ENCODE measurements at places on chromosomes 4 and X. TPM values are rescaled to one million over a fixed set of nuclear protein-coding genes. Genes with fewer than 3 reads are reported as not detected.
A peak's percentile ranks its signal among the peaks of the same experiment; 100 is the strongest.

GRCh38 chr4:153281476-153281875 lies 63.0 kb upstream of the MND1 start:
- no peak overlapping the region for H3K27ac ChIP-seq
- no peak overlapping the region for H3K4me3 ChIP-seq
- DNase-seq, result no peak
- peaks cover 38% of the 10 kb centered on the region for H3K36me3 ChIP-seq

DNA sequence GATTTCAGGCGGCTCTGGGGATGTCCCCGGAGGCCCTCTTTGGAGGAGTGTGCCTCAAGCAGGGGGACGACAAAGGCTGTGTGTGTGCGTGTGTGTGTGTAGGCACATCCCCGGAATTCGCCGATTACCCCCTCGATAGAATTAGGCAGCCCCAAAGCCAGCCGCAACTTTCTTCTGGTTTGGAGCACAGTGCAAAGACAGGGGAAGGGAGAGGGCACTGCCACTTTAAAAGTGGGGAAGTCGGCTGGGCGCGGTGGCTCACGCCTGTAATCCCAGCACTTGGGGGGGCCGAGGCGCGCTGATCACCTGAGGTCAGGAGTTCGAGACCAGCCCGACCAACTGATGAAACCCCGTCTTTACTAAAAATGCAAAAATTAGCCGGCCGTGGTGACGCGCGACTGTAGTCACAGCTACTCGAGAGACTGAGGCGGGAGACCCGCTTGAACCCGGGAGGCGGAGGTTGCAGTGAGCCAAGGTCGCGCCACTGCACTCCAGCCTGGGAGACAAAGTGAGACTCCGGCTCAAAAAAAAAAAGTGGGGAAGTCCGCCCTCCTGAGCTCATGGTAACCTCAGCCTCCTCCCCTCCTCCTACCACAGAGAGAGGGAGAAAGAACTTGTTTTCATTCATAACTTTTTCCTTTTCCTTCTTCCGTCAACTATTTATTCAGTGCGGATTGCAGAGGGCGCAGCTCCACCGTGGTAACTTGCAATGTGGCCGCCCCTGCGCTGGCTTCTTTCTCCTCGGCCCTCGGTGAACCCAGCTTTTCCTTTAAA lies 2.4 kb downstream of the SPRY1 start:
- H3K4me3 ChIP-seq, result peak overlapping the region; percentile 96
- no peak overlapping the region for H3K27ac ChIP-seq
- no peaks in the 10 kb centered on the region for H3K4me1 ChIP-seq
- peaks cover 53% of the 10 kb centered on the region for H3K36me3 ChIP-seq
- no peaks in the 10 kb centered on the region for H3K27me3 ChIP-seq

GRCh38 chr4:142282870-142283431 lies 563.1 kb downstream of the INPP4B start:
- no peak overlapping the region for H3K27ac ChIP-seq
- H3K4me1 ChIP-seq, result no peaks in the 10 kb centered on the region
- no peaks in the 10 kb centered on the region for H3K36me3 ChIP-seq
- no peak overlapping the region for H3K4me3 ChIP-seq
- DNase-seq, result no peak
- no peaks in the 10 kb centered on the region for H3K27me3 ChIP-seq

GRCh38 chr4:173477016-173477415 lies 53.0 kb downstream of the HAND2 start:
- no peak overlapping the region for H3K4me3 ChIP-seq
- H3K4me1 ChIP-seq, result no peaks in the 10 kb centered on the region
- no peaks in the 10 kb centered on the region for H3K36me3 ChIP-seq

DNA sequence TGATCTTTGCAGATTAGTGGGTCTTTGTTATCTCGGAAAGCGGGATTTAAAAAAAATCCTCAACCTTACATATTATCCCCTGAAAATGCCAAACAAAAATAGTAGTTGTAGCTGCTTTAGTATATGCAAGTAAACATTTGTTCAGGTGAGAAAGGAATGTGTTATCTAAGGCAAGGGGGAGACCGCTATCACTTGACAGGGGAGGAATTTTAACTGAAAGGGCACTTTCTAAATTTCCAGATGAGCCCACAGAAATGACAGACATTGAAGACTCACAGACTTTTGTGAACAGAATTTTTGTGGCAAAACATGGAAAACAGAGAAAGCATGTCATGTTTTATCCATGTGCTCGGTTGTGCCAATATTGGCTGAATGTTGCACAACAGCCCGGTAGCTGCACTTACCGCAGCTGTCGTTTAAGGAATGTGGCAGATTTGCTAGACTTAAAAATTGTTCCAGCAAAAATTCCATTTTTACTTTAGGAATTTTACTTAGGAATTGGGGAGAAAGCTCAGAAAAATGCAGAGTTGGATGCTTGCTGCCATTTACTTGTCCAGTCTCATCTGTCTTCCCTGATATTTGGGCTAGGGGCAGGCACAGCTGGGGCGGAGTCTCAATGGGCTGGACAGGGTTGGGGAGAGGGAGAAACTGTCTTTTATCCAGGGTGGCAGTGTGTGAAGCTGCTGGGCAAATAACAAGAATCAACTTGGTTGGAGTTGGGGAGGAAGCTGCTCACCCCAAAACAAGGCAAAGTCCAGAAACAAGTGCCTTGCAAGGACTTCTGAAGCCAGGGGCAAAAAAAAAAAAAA lies 94.6 kb upstream of the RPS6KA3 start:
- H3K36me3 ChIP-seq, result no peaks in the 10 kb centered on the region
- no peak overlapping the region for H3K27ac ChIP-seq
- no peak for DNase-seq
- no peak overlapping the region for H3K4me3 ChIP-seq
- no peaks in the 10 kb centered on the region for H3K27me3 ChIP-seq

GRCh38 chr4:625631-626161 lies 323 bp downstream of the PDE6B start:
- DNase-seq, result peak; percentile 22
- no peaks in the 10 kb centered on the region for H3K4me1 ChIP-seq
- no peaks in the 10 kb centered on the region for H3K36me3 ChIP-seq
- H3K27me3 ChIP-seq, result no peaks in the 10 kb centered on the region

- H3K27ac ChIP-seq, result no peak overlapping the region
- no peaks in the 10 kb centered on the region for H3K27me3 ChIP-seq
- no peaks in the 10 kb centered on the region for H3K4me1 ChIP-seq
- H3K36me3 ChIP-seq, result no peaks in the 10 kb centered on the region
Measured at GRCh38 chr4:187209921-187210613, 486.4 kb upstream of the FAT1 start.

- no peaks in the 10 kb centered on the region for H3K27me3 ChIP-seq
- H3K27ac ChIP-seq, result no peak overlapping the region
- DNase-seq, result no peak
- peaks cover 22% of the 10 kb centered on the region for H3K36me3 ChIP-seq
- H3K4me1 ChIP-seq, result no peaks in the 10 kb centered on the region
Measured at GRCh38 chrX:136210806-136211205, 40.4 kb downstream of the MAP7D3 start.

GRCh38 chr4:39304651-39305050 lies 61.5 kb downstream of the RFC1 start:
- H3K27ac ChIP-seq, result no peak overlapping the region
- H3K4me1 ChIP-seq, result no peaks in the 10 kb centered on the region
- no peaks in the 10 kb centered on the region for H3K27me3 ChIP-seq
- H3K36me3 ChIP-seq, result peaks cover 71% of the 10 kb centered on the region

GRCh38 chr4:149910604-149911350 lies 95.1 kb upstream of the IQCM start:
- no peak overlapping the region for H3K27ac ChIP-seq
- no peaks in the 10 kb centered on the region for H3K4me1 ChIP-seq
- H3K36me3 ChIP-seq, result no peaks in the 10 kb centered on the region
- no peak overlapping the region for H3K4me3 ChIP-seq

- H3K36me3 ChIP-seq, result no peaks in the 10 kb centered on the region
- no peak overlapping the region for H3K27ac ChIP-seq
- peaks cover 6% of the 10 kb centered on the region for H3K4me1 ChIP-seq
- no peaks in the 10 kb centered on the region for H3K27me3 ChIP-seq
Measured at GRCh38 chr4:128525992-128526630, 238.5 kb upstream of the PGRMC2 start.

- no peaks in the 10 kb centered on the region for H3K4me1 ChIP-seq
- H3K36me3 ChIP-seq, result no peaks in the 10 kb centered on the region
- no peak for DNase-seq
- H3K4me3 ChIP-seq, result no peak overlapping the region
- H3K27ac ChIP-seq, result no peak overlapping the region
Measured at GRCh38 chrX:112967341-112967740, 126.7 kb upstream of the AMOT start.

- peaks cover 5% of the 10 kb centered on the region for H3K4me1 ChIP-seq
- H3K27me3 ChIP-seq, result no peaks in the 10 kb centered on the region
- H3K4me3 ChIP-seq, result no peak overlapping the region
- H3K36me3 ChIP-seq, result no peaks in the 10 kb centered on the region
Measured at GRCh38 chr4:14321723-14322122, 680.6 kb upstream of the CPEB2 start.

DNA sequence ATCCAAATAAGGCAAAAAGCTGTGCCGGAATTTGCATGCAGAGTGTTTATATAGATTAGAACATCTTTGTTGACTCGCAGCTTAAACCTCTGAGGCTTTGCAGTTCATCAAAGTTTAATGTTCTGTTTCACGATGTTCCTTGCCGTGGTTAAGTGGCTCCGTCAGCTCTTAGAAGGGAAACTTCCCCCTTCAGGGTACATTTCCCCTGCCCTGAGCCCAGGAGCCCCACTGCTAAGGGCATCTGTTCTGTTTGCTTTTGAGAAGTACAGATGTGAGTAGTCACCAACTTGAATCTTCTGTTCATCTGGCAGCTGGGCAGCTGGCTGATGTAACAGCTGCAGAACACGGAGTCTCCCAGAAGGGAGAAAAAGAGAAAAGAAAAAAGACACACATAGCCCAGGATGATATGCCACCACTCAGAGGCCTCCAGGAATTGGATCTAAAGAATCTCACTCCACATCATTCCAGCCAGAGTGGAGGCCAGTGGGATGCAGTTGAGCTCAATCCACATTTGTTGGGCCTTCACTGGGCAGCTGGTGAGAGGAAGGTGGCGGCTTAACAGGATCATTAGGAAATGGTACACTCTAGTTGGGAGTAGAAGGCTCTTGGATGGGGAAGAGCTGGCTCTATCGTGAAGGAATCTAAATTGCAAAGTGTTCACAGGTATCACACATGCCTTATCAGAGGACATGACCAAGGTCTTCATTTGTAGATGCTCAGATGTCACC lies 178.7 kb upstream of the RBPJ start:
- H3K27me3 ChIP-seq, result no peaks in the 10 kb centered on the region
- H3K36me3 ChIP-seq, result no peaks in the 10 kb centered on the region
- no peak overlapping the region for H3K27ac ChIP-seq
- DNase-seq, result no peak
- no peaks in the 10 kb centered on the region for H3K4me1 ChIP-seq
- H3K4me3 ChIP-seq, result no peak overlapping the region

GRCh38 chrX:17409566-17410290 lies 34.7 kb downstream of the NHS start:
- H3K27ac ChIP-seq, result no peak overlapping the region
- no peaks in the 10 kb centered on the region for H3K27me3 ChIP-seq
- peaks cover 17% of the 10 kb centered on the region for H3K4me1 ChIP-seq
- H3K36me3 ChIP-seq, result no peaks in the 10 kb centered on the region
- peak overlapping the region; percentile 39 for H3K4me3 ChIP-seq

GRCh38 chr4:147049946-147050345 lies 104.3 kb upstream of the TTC29 start:
- no peak overlapping the region for H3K27ac ChIP-seq
- peaks cover 3% of the 10 kb centered on the region for H3K36me3 ChIP-seq
- no peaks in the 10 kb centered on the region for H3K27me3 ChIP-seq
- no peak for DNase-seq

GRCh38 chr4:20752641-20753040 lies 52.4 kb downstream of the PACRGL start:
- no peak overlapping the region for H3K27ac ChIP-seq
- H3K27me3 ChIP-seq, result no peaks in the 10 kb centered on the region
- no peak overlapping the region for H3K4me3 ChIP-seq
- no peak for DNase-seq

- H3K4me1 ChIP-seq, result no peaks in the 10 kb centered on the region
- no peak for DNase-seq
- H3K36me3 ChIP-seq, result peaks cover 29% of the 10 kb centered on the region
- H3K27me3 ChIP-seq, result no peaks in the 10 kb centered on the region
- H3K4me3 ChIP-seq, result no peak overlapping the region
- no peak overlapping the region for H3K27ac ChIP-seq
Measured at GRCh38 chr4:6926681-6927478, 17.3 kb downstream of the TBC1D14 start.

DNA sequence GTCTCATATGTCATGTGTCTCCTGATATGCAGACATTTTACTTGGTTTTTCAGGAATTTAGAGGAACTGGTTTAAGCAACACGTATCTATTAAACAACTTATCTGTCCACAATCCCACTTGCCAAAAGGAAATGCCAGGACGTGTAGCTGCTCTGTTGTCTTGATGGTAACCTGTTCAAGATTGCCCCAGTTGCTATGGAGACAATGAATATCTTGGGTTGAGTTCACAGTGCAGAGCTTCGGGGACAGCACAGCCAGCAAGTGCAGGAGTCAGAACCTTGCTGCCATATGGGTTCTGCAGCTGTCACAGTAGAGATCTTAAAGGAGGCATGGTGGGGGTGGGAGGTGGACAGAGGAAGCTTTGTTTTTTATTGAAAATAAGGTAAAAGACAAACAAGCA lies 28.7 kb upstream of the FAM9B start:
- no peak for DNase-seq
- H3K27ac ChIP-seq, result no peak overlapping the region
- H3K4me3 ChIP-seq, result no peak overlapping the region
- H3K4me1 ChIP-seq, result 0 out of 2 replicates have a peak, but pooled peaks cover 3% of the 10 kb centered on the region
- H3K36me3 ChIP-seq, result no peaks in the 10 kb centered on the region

DNA sequence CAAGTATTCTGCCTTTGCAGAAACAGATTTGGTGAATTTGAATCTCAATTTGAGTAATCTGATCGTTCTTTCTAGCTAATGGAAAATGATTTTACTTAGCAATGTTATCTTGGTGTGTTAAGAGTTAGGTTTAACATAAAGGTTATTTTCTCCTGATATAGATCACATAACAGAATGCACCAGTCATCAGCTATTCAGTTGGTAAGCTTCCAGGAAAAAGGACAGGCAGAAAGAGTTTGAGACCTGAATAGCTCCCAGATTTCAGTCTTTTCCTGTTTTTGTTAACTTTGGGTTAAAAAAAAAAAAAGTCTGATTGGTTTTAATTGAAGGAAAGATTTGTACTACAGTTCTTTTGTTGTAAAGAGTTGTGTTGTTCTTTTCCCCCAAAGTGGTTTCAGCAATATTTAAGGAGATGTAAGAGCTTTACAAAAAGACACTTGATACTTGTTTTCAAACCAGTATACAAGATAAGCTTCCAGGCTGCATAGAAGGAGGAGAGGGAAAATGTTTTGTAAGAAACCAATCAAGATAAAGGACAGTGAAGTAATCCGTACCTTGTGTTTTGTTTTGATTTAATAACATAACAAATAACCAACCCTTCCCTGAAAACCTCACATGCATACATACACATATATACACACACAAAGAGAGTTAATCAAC lies 15.3 kb downstream of the PLP1 start:
- H3K27me3 ChIP-seq, result no peaks in the 10 kb centered on the region
- H3K36me3 ChIP-seq, result peaks cover 29% of the 10 kb centered on the region
- no peaks in the 10 kb centered on the region for H3K4me1 ChIP-seq
- H3K27ac ChIP-seq, result no peak overlapping the region

GRCh38 chr4:54661686-54662085 lies 3.9 kb downstream of the KIT start:
- no peak for DNase-seq
- no peaks in the 10 kb centered on the region for H3K36me3 ChIP-seq
- H3K27ac ChIP-seq, result no peak overlapping the region
- H3K27me3 ChIP-seq, result peaks cover 9% of the 10 kb centered on the region

The DCAF12L1 gene
- 5.1 TPM for total RNA-seq

The MAGEB10 gene
- total RNA-seq, result not detected

The EMCN gene
- not detected for total RNA-seq

The SLC16A2 gene
- 17.1 TPM for total RNA-seq

The ARHGAP36 gene
- total RNA-seq, result 0.37 TPM

The ITM2A gene
- 27.1 TPM for total RNA-seq
